ENCODE measurements at places on chromosomes 12 and 14.

DNA sequence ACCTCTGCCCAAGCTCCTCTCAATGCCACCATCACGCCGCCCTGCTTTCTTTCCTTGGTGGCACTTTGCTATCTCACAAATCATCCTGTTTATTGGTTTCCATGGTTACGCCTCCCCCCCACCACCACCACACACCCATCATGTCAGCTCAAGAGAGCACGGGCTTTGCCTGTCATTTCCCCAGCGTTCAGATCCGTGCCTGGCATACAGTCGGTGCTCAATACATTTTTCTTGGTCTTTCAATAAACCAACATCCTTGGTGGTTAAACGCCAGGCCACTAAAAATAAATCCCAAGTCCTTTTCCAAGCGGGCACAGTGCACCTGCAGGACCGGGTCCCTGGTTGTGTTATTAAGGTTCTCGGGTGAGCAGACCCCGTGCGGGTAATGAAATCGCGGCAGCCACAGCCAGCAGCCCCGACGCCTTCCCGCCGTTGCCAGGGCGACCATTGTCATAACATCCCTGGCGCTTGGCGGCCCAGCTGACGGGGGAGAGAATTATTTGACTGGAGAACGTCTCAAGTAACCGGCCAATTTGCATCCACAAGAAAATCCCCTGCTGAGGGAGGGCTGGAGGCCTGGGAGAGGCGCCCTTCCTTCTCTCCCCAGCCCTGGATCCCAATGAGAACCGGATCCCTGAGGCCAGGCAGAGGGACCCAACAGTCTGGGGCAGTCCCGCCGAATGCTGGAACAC lies 92.9 kb downstream of the KSR2 start:
- DNase-seq, result no peak

GRCh38 chr14:32102152-32102787 lies 25.2 kb downstream of the ARHGAP5 start:
- no peak for DNase-seq

DNA sequence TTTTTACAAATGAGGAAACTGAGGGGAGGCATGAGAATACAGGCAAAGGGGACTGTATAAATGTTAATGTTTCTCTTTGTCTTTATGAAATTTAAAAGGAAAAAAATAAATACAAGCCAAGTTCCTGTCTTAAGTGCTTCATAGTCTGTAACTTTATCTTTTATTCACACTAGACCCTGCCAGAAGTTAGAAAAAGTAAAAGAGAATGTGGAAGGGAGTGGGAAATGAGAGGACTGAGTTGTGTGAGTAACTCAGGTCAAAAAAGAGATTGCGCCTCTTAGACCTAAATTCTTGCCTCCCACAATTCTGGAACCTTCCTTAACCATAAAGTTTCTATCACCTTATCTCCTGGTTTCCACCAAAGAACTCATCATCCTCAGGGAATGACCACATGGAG lies 141.1 kb downstream of the KICS2 start:
- DNase-seq, result no peak

- DNase-seq, result no peak
Observed at GRCh38 chr12:8677362-8677761, 14.7 kb upstream of the MFAP5 start.

GRCh38 chr14:65237941-65238340 lies 135.6 kb upstream of the MAX start:
- no peak for DNase-seq

DNA sequence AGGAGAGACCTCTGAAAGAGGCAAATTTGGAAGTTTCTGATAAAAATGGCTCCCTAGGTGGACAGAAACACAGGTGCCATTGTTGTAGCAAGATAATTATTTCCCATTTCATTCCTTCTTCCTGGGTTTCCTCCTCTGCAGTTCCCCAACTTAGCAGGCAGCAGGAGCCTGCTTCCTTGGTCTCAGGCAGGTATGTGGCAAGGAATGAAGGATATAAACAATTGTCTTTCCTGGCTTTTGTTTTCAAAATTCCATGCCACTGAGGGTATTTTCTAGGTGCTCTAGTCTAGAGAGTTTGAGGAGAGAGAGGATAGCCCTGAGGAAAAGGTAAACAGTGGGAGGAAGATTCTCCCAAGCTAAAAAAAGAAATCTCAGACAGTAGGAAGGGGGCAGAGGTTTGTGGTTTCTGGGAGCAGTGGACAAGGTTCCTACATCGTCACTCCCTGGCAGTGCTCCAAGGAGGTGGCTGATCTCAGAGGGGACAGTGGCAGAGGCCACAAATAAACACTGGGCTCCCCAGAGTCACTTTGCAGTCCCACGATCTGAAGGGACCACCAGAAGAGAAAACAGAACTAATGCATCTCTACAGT lies 82.6 kb upstream of the IGF1 start:
- no peak for DNase-seq

DNA sequence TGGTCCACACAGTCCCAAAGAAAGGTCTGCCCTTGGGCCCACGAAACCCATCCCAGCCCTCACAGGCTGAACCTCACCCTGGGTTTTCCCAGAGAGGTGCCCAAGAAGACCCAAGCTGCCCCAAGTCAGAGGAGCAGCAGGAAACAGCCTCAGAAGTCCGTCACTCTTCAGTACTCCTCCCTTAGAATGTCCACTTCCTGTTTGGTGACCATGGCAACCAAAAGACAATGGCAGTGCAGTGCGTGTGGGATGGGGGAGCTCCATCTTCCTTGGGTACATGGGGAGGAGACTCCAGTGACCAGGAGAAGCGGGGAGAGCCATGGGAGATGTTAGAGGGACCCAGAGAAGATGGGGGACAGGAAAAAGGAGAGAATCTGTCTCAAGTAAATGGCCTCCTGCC lies 11.3 kb downstream of the SELPLG start:
- DNase-seq, result no peak

GRCh38 chr14:53581504-53581903 lies 375.1 kb downstream of the BMP4 start:
- no peak for DNase-seq

DNA sequence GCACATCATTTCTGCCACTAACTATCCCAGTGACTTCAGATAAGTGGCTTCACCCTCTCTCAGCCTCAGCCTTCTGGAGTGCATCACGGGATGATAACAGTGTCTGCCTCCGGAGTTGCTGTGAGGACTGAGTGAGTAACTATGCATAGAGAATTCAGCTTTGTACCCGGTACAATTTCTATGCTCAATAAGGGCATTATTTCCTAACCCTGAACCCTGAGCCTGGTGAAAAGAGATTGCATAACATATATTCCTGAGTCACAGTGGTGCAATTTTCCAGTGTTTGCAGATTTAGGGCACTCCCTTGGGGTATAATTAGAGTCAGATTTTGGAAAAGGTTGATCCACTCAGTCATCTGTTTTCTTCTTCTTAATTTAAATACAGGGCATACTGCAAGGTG lies 181.1 kb downstream of the PTPN11 start:
- peak; percentile 32 for DNase-seq

DNA sequence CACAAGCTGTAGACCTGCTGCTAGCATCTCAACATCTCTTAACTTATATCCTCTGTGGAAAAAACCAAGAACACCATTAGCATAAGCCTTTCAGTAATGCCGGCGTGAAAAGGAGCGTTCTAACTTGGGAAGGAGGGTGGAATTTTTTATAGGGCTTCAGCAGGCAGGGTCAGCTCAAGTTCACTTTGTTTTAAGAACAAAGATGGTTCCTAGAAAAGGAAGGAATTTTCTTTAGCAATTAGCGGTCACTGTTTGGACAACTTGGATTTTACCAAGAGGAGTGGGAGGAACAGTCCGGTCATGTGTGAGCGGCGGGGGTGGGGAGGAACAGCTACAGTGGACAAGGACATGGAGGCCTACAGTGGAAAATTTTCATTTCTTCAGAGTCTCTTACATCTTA lies 35.9 kb downstream of the BBS10 start:
- no peak for DNase-seq

GRCh38 chr14:56754921-56755320 lies 55.4 kb downstream of the OTX2 start:
- no peak for DNase-seq

GRCh38 chr14:58488550-58488949 lies 61.0 kb downstream of the KIAA0586 start:
- peak; percentile 20 for DNase-seq

GRCh38 chr14:99884834-99885648 lies 91.8 kb downstream of the EML1 start:
- DNase-seq, result peak; percentile 58

- DNase-seq, result no peak
Observed at GRCh38 chr12:27552886-27553560, 29.0 kb downstream of the PPFIBP1 start.
